NCI-H1694 treated with DMSO at 0.1 percent for 48 hours (cell line): ENCODE measurements at places on chromosomes 2 and 18.

GRCh38 chr2:220335591-220335915 lies 708.1 kb downstream of the SLC4A3 start:
- no peak for DNase-seq

GRCh38 chr2:73931531-73932500 lies 5.1 kb downstream of the DGUOK start:
- DNase-seq, result no peak

GRCh38 chr2:66515743-66516142 lies 80.8 kb downstream of the MEIS1 start:
- DNase-seq, result no peak

- DNase-seq, result no peak
Observed at GRCh38 chr2:18753722-18754121, 164.4 kb upstream of the NT5C1B start.

DNA sequence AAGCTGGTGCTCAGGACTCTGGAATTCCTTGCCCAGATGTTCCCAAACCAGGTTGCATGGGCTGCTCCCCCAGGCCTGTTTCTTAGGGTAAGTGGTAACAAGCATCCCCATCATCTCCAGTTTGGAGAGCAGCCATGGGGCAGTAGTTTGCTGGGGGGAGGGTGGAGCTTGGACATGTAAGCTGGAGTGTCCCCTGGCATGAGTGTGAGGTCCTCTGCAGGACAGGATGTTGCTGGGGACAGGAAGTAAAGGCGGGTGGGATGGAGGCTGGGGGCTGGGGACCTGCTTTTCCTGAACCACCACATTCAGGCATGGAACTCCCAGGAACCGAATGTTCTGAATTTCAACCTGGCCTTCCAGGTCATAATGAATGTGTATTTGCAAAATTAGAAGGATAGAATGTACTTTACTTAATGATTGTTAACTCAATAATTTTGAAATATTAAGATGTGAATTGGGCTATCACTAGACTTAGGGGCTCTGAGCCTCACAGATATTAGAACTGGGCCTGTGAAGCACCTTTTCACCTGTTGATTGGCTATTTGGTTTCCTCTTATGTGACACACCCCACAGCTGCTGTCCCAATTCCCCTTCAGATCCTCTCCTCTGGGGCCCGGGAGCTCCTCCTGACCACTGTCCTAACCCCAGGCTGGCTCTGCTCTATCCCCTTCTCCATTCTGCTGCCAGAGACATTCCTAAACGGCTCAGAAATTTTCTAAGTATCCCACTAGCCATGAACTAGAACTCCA lies 66.4 kb upstream of the EPAS1 start:
- DNase-seq, result no peak

DNA sequence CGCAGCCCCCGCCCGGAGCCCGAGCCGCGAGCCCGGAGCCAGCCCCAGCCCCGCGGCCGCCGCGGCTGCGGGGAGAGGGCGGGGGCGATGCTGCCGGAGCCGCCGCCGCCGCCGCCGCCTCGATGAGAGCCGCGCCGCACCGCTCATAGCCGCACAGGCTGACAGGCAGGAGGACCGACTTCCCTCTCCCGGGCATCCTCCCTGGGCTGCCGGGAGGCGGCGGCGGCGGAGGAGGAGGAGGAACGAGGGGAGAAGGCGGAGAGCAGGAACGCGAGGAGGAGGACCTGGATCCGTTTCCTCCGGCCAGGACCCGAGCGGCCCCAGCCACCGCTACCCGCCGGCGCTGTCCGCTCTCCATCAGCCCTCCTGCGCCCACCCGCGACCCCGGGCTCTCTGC lies 370 bp downstream of the KLHL29 start:
- DNase-seq, result no peak

DNA sequence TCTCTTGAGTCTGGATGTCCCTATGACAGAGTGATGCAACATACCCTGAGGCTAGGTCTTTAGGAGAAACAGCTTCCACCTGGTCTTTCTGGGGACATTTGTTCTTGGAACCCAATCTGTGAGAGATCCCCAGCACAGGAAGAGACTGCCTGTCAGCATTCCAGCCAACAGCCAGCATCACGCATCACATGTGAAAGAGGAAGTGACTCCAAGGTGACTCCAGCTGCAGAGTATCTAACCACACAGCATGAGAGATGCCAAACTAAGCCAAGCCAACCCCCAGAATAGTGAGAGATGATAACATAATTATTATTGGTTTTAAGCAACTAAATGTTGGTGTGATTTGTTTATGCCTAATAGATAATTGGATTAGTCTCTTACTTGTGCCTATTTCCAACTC lies 35.7 kb downstream of the C18orf63 start:
- DNase-seq, result no peak

GRCh38 chr2:170823898-170824215 lies 7.2 kb downstream of the GAD1 start:
- no peak for DNase-seq

GRCh38 chr18:75644871-75645270 lies 217.4 kb upstream of the SMIM21 start:
- no peak for DNase-seq

- peak; percentile 36 for DNase-seq
Observed at GRCh38 chr2:196066291-196067087, 2.1 kb downstream of the DNAH7 start.

GRCh38 chr2:121994238-121995206 lies 239.1 kb downstream of the TSN start:
- no peak for DNase-seq

DNA sequence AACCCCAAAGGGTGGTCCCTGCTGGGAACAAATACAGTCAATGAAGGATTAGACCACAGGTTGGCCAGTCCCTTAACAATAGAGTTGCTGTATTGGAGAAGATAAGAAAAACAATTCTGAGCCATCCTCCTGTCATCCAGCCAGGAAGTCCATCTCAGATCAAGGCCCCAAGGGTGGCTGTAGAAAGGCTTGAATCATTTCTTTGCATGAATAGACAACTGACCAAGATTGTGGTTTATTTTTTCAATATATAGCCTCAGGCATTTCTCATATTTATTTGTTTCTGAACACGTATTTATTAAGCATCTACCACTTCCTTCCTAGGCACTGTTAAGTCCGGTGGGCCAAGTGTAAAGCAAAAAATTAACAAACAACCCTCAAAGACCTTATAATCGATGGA lies 274.4 kb upstream of the SLC14A2 start:
- no peak for DNase-seq
